ENCODE measurements at places on chromosomes 3 and 15.

DNA sequence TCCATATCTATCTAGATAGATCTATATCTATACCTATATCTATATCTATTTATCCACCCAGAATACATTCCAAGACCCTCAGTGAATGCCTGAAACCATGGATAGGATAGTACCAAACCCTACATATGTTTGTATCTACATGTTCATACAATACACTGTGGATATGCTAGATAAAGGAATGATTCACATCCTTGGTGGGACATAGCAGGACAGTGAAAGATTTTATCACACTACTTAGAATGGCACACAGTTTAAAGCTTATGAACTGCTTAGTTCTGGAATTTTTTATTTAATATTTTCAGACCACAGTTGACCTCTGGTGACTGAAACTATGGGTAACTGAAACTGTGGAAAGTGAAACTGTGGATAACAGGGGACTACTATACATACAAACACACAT lies 198.8 kb upstream of the TTC14 start:
- no peak for DNase-seq

- DNase-seq = no peak
These were observed 2.6 kb upstream of the AGBL1 start for GRCh38 chr15:86077070-86077469.

GRCh38 chr3:109973733-109974132 lies 636.4 kb upstream of the DPPA4 start:
- DNase-seq = peak; percentile 17

GRCh38 chr15:39191871-39192291 lies 389.0 kb upstream of the THBS1 start:
- DNase-seq = no peak

- DNase-seq = no peak
These were observed 5.0 kb upstream of the IL17RC start for GRCh38 chr3:9911863-9912262.

DNA sequence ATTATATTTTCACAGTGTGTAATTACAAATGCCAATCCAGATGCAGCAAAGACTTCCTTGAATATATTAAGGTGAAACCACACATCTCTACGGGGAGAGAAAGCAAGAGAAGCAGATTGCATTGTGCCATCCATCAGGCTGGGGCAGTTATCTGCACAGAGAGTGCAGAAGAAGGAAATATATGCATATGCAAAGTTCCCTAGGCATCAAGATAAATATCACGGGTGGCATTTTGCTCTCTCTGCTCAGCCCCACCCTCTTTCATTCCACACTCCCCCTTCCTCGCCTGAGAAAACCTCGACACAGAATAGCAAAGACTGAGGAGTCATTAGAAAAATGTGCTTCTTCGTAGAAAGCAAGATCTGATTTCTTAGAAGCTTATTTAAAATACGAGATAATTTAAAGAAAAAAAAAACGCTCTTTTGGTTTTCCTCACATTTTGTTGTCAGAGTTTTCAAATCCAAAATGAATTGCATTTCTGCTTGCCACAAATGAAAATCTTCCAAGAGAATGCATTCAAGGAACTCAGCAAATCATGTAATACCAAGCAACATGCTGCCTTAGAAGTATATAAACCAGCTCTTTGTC lies 283.2 kb upstream of the LMCD1 start:
- DNase-seq = no peak

DNA sequence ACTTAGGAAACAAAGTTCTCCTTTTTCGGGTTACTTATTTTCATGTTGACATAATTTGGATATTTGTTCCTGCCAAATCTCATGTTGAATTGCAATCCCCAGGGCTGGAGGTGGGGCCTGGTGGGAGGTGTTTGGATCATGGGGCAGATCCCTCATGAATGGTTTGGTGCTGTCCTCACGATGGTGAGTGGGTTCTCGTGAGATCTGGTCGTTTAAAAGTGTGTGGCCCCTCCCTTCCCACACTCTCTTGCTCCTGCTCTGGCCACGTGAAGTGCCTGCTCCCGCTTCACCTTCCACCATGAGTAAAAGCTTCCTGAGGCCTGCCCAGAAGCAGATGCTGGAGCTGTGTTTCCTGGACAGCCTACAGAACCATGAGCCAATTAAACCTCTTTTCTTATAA lies 43.7 kb upstream of the MCF2L2 start:
- no peak for DNase-seq

GRCh38 chr15:29734917-29735572 lies 87.2 kb downstream of the TJP1 start:
- DNase-seq = peak; percentile 43

- DNase-seq = peak; percentile 46
These were observed 12.2 kb upstream of the POLR2M start for GRCh38 chr15:57694279-57694678.

GRCh38 chr3:69182588-69183316 lies 60.4 kb upstream of the LMOD3 start:
- peak; percentile 89 for DNase-seq

- DNase-seq = no peak
These were observed 11.9 kb downstream of the C2CD4B start for GRCh38 chr15:62153228-62153627.

- DNase-seq = no peak
These were observed 717.6 kb upstream of the GOLIM4 start for GRCh38 chr3:168813225-168813802.

GRCh38 chr15:45731343-45731742 lies 96.5 kb downstream of the SQOR start:
- no peak for DNase-seq

DNA sequence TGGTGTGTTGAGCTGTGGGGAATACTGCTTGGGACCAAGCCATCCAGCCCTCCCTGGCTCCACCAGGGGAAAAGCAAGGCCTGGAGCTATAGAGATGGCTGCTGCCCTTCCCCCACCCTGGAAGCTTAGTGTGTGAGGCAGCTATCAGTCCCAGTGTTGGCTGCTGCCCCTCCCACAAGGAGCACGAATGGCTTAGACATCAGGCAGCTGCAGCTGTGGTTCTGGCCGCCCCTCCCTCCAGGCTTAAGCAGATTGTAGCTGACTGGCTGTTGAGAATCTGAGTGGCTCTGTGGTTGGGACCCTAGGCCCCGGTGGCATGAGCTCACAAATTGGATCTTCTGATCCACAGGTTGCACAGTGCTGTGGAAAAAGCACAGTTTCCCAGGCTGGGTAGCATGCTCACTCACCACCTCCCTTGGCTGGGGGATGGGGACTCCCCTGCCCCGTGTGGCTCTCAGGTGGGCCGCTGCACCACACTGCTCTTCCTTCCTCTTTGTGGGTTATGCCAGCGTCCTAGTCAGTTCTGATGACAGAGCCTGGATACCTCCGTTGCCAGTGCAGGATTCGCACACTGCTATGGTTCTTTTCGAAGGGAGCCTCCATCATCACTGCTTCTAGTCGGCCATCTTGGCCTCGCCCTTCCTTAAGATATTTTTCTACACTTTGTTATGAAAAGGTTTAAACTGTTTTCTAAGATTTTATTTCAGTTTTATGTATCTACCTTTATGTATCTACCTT lies 21.2 kb upstream of the SUCNR1 start:
- DNase-seq = no peak

GRCh38 chr3:127654374-127654773 lies 18.4 kb upstream of the ABTB1 start:
- no peak for DNase-seq

GRCh38 chr3:148223266-148223665 lies 474.4 kb upstream of the AGTR1 start:
- DNase-seq = peak; percentile 9

GRCh38 chr3:195183071-195183776 lies 87.7 kb downstream of the XXYLT1 start:
- no peak for DNase-seq

All from fibroblast of mammary gland (primary cell).